ENCODE measurements at places on chromosomes 2 and 18. TPM values are rescaled to one million over a fixed set of nuclear protein-coding genes. Genes with fewer than 3 reads are reported as not detected.

DNA sequence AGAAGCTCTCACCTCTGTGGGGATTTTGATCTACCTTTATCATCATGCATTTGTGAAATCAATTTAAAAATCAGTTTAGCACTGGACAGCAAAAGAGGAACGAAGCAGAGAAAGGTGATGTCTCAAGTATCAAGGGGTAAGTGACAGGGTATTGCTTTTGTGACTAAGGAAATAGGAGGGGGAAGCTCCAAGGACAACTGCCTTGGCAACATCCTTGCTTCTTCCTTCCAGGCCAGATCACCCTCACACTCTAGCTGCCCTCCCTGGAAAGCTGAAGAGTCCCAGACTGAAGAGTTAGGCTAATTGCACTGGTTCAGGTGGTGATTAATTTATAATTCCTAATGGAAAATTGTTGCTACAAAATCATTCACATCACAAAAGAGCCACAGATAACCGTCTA lies 859.1 kb upstream of the ACVR2A start:
- DNase-seq = no peak
- H3K36me3 ChIP-seq = no peaks in the 10 kb centered on the region
- H3K4me1 ChIP-seq = peaks cover 54% of the 10 kb centered on the region

DNA sequence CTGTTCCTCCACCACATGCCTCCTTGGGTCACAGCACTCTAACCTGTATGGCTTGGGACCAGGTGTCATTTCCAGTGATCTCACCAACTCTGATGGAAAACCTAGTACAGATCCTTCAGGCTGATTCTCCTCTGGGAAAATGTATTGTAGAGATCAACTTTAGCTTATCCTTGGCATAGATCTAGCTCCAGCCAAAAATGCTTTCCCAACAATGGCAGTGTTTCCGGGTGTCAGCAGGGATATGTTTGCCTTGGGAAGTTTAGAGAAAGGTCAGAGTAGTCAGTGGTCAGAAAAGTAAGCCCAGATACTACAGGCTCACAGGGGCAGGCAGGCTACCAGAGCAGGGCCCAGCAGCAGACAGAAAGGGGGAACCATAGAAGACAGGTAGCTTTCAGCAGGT lies 73.6 kb downstream of the CD8B2 start:
- no peaks in the 10 kb centered on the region for H3K27me3 ChIP-seq
- no peak overlapping the region for H3K4me3 ChIP-seq
- H3K4me1 ChIP-seq = no peaks in the 10 kb centered on the region
- no peaks in the 10 kb centered on the region for H3K36me3 ChIP-seq
- no peak for DNase-seq

DNA sequence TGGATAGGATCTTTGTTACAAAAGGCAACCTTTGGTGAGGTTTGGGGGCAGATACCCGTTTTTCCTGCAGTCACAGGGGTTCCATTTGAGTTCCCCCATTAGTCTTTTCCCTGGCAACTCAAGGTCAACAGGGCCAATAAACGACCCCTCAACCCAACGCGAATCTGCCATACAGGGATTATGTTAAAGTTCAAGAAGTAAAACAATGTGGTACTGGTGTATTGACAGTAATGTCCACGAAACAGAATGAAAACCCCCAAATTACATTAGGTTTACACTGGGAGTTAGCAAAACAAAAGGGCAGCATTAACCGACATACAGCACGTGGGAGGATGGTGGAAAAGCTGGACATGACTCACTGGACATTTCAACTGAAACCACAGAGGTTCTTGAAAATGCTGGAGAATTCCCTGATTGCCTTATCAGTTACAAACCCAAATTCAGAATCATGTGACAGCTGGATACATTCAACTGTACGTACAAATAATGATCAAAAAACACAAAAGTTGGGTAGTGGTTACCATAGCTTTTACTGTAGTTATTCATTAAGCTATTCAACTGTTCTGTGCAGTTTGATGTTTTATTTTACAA lies 4.9 kb upstream of the IMP4 start:
- H3K4me3 ChIP-seq = peak overlapping the region; percentile 5
- peak; percentile 96 for DNase-seq
- H3K36me3 ChIP-seq = peaks cover 12% of the 10 kb centered on the region

- no peak overlapping the region for H3K4me3 ChIP-seq
- peaks cover 17% of the 10 kb centered on the region for H3K4me1 ChIP-seq
- H3K27me3 ChIP-seq = no peaks in the 10 kb centered on the region
- no peak overlapping the region for H3K27ac ChIP-seq
- peaks cover 31% of the 10 kb centered on the region for H3K36me3 ChIP-seq
Measured at GRCh38 chr2:121356058-121356640, 71.1 kb upstream of the TFCP2L1 start.

Gene ALK
- total RNA-seq = under 0.01 TPM

GRCh38 chr2:62216616-62217015 lies 20.7 kb downstream of the B3GNT2 start:
- H3K4me3 ChIP-seq = no peak overlapping the region
- no peaks in the 10 kb centered on the region for H3K27me3 ChIP-seq
- DNase-seq = peak; percentile 88

Measured in osteoblast (primary cell).